Suppressor macrophage (primary cell): ENCODE measurements at places on chromosomes 11 and 22.

- DNase-seq = no peak
Measured at GRCh38 chr11:17765356-17766072, 30.9 kb downstream of the KCNC1 start.

DNA sequence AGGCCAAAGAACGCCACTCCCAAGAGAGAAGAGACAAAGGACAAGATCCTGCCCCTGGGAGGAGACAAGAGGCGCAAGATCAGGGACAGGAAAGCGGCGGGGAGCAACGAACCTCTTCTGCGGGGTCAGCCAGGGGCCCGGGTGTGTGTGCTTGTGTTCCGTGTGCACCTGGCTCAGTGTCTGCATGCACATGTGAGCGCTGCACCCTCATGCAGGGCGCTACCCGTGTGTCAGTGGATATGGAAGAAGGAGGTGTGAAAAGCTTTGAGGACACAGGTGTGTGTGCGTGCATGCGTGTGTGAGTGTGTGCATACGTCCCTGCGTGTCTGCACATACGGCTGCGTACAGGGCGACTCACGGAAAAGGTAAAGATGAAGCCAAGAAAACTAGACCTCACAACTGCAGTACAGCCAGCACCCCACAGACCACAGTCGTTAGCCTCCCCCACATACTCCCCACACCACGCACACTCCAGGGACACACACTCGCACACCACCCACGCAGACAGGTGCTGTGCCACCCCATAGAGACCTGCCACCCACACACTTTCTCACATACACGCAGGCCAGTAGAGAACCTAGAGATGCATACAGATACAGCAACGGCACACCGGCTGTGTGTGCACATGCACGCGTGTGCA lies 11.0 kb upstream of the IGSF9B start:
- DNase-seq = no peak

DNA sequence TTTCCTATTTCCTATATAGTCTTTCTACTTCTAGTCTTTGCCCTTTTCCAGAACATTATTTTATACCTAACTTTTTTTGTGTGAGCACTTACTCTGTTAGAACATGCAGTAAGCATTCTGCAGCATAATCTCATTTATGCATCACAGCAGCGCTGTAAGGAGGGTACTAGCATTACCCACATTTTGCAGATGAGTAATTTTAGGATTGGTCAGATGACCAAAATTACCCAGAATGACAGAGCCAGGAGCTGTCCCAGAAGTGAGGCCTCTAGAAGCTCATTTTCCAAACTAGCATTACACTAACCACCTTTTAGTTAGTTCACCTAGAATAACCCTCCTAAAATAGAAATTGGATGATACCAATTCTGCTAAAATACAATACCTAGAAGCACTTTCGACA lies 47.1 kb upstream of the ARHGAP32 start:
- no peak for DNase-seq

- DNase-seq = no peak
Measured at GRCh38 chr11:37916331-37916730, 1318.3 kb upstream of the RAG2 start.

GRCh38 chr11:77233011-77233410 lies 68.5 kb downstream of the GDPD4 start:
- DNase-seq = no peak

DNA sequence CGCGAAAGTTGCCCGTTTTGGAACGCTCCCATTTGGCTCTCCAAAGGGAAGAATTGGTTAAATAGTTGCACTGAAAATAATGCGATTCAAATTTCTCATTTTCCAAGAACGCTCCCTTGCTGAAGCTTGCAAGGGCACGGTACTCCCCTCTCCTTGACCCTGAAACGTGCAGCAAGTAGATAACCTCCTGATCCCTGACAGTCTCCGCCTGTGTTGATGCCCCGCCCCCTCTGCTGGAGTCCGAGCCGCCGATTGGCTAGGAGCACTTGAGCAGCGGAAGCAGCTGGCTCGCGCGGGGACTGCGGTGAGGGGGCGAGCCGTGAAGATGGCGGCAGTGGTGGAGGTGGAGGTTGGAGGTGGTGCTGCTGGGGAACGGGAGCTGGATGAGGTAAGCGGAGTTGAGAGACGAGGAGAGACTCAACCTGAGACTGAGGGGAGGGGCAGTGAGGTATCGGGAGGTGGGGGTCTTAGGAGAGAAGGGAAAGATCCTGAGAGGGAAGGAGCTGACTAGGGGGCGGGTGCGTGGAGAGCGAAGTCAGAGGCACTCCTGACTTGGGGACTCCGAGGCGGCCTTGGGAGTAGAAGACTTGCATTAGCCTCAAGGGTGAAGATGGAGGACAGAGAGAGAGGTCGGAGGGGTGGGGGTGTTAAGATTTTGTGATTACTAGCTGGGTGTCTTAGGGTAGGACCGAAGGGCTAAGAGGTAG lies at the start of gene RNF121:
RNF121 (plus strand) TSS at position 310 of the 707 bp plus-strand sequence; CDS start at position 326, 16 bp downstream.
- DNase-seq = peak; percentile 95

GRCh38 chr11:116641561-116642045 lies 131.2 kb downstream of the BUD13 start:
- peak; percentile 34 for DNase-seq

DNA sequence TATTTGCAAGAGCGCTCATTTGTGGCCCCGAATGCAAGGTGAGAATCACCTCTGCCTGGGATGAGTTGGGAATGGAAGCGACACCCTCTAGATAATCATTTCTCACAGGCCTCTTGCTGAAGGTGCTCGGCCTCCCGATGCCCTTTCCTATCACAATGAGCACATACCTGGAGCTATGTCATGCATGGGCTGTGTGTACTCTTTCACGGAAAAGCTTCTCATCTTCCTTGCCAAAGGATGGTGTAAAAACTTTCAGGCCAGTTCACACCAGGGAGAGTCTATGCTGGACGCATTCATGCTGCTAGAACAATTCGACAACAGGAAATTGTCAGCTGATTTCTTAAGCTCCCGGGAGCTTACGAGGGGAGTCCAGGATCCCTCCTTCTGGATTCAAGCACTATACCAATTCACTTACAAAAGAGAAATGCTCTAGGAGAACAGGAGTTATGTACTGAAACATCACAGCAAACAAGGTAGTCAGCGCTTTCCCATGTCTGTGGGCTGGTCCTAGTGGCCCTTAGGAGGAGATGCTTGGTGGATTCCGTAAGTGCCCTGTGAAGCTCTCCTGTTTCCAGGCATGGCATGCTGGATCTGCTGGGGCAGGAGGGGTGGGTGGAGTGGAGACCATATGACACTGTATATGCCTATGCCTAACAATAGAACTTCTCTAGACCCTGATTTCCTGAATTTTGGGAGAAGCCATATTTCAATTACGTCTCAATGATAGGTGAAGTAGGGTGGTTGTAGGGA lies 53.1 kb upstream of the B3GAT1 start:
- DNase-seq = no peak

DNA sequence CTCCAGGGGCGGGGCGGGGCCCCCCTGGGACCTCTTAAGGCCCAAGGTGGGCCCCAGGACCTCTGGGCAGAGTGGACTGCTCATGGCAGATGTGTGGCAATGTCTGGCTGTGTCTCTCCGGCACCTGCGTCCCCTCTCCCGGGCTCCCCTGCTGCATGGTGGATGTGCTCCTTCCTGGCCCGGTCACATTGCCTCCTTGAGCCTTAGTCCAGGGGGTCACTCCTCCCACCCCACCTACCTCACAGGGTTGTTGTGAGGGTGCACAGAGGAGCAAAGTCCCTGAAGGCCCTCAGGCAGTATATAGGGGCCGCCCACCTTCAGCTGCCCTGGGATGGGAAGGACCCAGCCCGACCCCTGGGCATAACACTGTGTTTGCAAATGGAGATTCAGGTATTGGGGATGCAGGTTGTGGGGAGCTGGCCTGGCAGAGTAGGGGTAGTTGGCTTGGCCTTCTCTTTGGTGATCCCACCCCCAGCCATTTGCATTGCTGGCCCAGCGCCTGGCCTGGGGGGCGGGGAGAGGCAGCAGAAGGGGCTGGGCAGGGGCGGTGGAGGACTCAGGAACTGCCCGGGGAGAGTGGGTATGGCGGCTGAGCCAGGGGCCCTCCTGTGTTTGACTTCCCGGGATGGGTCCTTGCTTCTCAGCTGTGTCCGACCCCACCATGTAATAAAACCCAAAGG lies 11.3 kb downstream of the KCTD17 start:
- DNase-seq = no peak

GRCh38 chr11:100941033-100941432 lies 188.6 kb downstream of the PGR start:
- DNase-seq = no peak

GRCh38 chr11:35524780-35525179 lies 636 bp downstream of the PAMR1 start:
- no peak for DNase-seq

DNA sequence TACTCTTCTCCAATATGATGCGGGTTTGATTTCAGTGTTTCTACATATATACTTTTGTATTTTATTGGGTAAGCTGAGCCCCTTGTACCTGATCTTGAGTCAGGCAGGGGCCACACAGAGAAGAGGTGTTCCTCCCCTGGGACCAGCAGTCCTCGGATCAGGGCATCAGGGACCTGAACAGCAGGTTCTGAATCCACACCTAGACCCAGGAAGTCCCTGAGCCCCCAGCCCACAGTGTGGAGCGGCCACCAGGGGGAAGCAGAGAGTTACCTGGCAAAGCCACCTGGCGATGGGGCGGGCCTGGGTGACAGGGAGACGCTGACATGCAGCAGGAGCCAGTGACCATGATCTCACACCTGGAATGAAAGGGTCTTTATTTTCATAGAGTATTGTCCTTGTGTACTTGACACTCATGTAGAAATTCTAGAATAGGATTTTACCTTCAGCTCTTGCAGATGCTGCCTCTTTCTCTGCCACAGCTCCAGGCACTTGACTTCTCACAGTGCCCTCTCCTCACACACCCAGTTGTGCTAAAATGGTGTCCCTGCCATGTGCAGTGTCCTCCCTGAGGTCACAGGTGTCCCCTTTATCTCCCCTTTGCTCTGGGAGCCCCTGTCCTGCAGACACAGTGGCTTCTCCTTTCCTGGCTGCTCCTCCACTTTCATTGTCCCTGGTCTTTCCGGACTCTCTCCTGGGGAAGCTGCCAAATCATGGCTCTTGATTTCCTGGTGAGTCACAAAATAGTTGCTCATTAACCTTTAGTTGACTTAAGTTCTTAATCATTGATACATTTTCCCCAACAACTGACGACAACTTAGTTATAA lies 48.5 kb downstream of the GGTLC2 start:
- no peak for DNase-seq

DNA sequence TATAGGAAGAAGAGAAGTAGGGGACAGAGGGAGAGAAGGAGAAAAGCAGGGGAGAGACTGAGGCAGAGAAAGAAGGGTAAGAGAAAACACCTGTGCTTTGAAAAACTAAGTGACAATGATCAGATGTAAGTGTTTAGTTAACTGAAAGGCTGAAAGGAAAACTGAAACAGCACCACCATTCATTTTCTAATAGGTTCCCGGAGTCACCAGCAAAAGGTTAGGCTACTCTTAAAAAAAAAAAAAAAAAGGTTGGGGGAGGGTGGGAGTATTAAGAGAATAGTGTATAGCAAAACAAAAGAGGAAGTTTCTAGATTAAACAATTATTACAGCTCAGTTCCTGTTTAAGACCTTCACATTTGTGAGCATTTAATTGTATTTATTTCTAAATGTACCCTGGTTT lies 113.8 kb downstream of the CADM1 start:
- DNase-seq = peak; percentile 8

GRCh38 chr11:124600621-124601320 lies 10.5 kb upstream of the PANX3 start:
- DNase-seq = no peak

DNA sequence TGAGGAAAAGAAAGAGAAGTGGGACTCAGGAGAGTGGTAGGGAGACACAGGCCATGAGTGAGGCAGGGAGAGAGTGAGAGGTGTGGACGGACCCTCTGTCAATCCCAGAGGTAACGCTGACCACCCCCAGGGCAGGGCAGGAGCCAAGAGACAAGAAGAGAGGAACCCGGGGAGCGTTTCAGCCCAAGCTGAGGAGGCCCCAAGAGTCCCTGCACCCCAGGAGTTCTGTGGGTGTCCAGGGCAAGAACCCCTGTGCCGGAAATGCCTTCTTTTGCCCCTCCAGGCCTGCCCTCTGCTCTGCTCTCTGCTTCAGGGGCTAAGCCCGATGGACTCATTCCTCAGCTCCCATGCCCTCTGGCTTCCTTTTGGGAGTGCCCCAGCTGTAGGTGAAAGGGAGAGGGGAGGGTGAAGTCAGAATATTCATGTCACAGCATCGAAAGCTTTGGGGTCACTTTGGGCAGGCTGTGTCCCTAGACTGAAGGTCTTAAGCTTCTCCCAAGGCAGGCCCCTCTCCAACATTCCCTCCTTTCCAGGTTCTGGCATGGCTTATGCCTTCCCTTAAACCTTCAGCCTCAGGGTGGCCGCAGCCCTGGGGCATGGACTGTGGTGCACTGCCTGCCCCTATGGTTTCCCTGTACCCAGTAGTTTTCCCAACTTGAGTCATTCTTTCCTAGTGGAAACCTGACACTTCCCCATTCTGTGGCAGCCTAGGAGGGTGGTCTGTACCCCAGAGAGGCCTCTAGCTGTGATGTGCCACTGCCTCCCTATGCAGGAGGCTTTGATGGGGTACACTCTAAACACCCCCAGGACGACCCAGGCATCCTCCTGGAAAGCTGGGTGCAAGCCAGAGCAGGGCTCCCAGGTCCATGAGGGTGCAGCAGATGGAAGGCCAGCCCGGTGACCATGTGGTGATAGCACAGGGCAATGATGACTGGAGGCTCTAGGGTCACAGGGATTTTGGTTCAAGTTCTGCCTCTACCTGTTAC lies 27.1 kb downstream of the MYEOV start:
- DNase-seq = no peak

DNA sequence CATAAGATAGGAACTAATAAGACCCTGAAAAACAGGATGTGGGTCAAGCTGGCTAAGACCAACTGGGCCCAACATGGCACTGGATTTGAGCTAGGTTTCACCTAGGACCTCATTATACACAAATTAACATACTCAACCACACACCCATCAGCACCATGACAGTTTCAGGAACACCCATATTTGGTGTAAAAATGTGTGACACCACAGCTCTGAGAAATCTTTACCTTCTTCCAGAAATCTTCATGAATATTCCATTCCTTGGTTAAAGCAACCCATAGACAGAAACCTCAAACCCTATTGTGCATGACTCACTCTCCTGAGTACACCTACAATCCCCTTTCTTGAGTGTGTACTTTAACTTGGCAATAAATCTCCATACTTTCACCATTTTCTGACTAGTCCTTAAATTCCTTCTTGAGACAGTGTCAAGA lies 378.8 kb downstream of the DYNC2H1 start:
- DNase-seq = no peak

DNA sequence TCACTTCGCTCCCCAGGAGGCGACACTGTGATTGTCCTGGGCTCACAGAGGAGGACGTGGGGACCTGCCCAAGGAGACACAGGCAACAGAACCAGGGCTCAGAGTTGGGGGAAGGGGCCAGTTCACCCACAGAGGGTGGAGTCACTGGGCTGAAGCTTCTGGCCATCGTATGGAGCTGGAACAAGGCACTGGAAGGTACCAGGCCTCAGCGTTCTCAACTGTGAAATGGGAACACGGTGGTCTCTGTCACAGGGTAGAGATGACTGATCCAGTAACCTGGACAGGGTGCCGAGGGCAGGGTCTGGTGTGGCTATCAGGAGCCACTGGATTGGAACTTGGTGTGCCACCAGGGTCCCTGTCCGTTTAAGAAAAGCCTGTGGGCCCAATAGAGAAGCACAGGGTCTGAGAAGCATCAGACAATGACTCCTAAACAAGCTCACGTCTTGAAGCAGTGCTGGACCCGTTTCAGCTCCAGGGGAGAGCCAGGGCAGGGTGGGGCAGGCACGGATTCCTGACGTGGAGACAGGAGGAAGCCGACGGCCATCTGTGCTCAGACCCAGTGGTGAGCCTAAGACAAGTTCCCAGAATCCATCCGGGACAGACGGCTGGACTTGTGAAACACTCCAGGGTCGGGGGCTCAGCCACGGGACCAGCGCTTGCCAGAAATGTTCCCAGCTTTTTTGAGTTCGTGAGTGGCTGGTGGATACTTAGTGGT lies 25.0 kb upstream of the KCNQ1OT1 start:
- DNase-seq = no peak

- no peak for DNase-seq
Measured at GRCh38 chr11:125649465-125650166, 24.7 kb downstream of the CHEK1 start.
